Kidney (tissue), 22 donors: ENCODE measurements at places on chromosomes 2 and 18. TPM values are rescaled to one million over a fixed set of nuclear protein-coding genes. Genes with fewer than 3 reads are reported as not detected.

Gene TTR
- not detected for total RNA-seq

GRCh38 chr2:8684878-8685696 lies 3.2 kb downstream of the ID2 start:
- peaks cover 2% of the 10 kb centered on the region for H3K4me1 ChIP-seq
- DNase-seq: peak; percentile 80
- H3K27me3 ChIP-seq: no peaks in the 10 kb centered on the region
- peak overlapping the region; percentile 95 for H3K4me3 ChIP-seq
- H3K36me3 ChIP-seq: no peaks in the 10 kb centered on the region
- H3K27ac ChIP-seq: peak overlapping the region; percentile 88

Gene SFT2D3
- 9.3 TPM for total RNA-seq

Gene CCBE1
- 2.2 TPM for total RNA-seq

GRCh38 chr18:45666006-45666405 lies 50.7 kb downstream of the SLC14A2 start:
- DNase-seq: no peak
- H3K36me3 ChIP-seq: no peaks in the 10 kb centered on the region
- H3K27ac ChIP-seq: no peak overlapping the region
- H3K4me3 ChIP-seq: no peak overlapping the region
- H3K4me1 ChIP-seq: peaks cover 7% of the 10 kb centered on the region

GRCh38 chr2:194003911-194004310 lies 1653.1 kb upstream of the SLC39A10 start:
- no peak for DNase-seq
- H3K36me3 ChIP-seq: no peaks in the 10 kb centered on the region
- H3K27me3 ChIP-seq: no peaks in the 10 kb centered on the region
- no peak overlapping the region for H3K4me3 ChIP-seq
- H3K27ac ChIP-seq: no peak overlapping the region

Gene GPR39
- 8.7 TPM for total RNA-seq

Gene C2orf78
- not detected for total RNA-seq

Gene POTEI
- total RNA-seq: not detected

DNA sequence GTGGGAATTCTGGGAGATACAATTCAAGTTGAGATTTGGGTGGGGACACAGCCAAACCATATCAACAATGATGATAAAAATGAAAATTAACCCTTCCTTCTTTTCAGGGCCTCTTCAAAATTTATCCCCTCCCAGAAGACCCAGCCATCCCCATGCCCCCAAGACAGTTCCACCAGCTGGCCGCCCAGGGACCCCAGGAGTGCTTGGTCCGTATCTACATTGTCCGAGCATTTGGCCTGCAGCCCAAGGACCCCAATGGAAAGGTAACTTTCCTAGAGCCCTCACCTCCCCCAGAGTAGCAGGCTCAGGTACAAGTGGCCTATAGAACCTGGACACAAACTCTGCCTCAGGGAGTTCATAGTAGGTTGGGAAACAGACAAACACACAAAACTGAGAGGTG lies 205.4 kb downstream of the DYSF start:
- H3K36me3 ChIP-seq: no peaks in the 10 kb centered on the region
- H3K27ac ChIP-seq: no peak overlapping the region
- DNase-seq: no peak

Gene VPS4B
- total RNA-seq: 63.7 TPM

Gene STARD6
- 0.19 TPM for total RNA-seq

GRCh38 chr2:143142598-143142997 lies 13.4 kb downstream of the ARHGAP15 start:
- H3K36me3 ChIP-seq: no peaks in the 10 kb centered on the region
- H3K27ac ChIP-seq: no peak overlapping the region
- H3K27me3 ChIP-seq: no peaks in the 10 kb centered on the region
- no peaks in the 10 kb centered on the region for H3K4me1 ChIP-seq
- no peak for DNase-seq

Gene C1QL2
- total RNA-seq: not detected

GRCh38 chr18:21051620-21052019 lies 60.0 kb downstream of the ROCK1 start:
- H3K36me3 ChIP-seq: no peaks in the 10 kb centered on the region
- no peak overlapping the region for H3K27ac ChIP-seq
- DNase-seq: no peak
- H3K4me3 ChIP-seq: no peak overlapping the region

Gene TRIM43
- not detected for total RNA-seq

- no peaks in the 10 kb centered on the region for H3K4me1 ChIP-seq
- H3K4me3 ChIP-seq: no peak overlapping the region
- H3K27ac ChIP-seq: no peak overlapping the region
- no peaks in the 10 kb centered on the region for H3K27me3 ChIP-seq
- DNase-seq: no peak
These were observed 643.2 kb upstream of the RAB6C start for GRCh38 chr2:129336276-129336675.

DNA sequence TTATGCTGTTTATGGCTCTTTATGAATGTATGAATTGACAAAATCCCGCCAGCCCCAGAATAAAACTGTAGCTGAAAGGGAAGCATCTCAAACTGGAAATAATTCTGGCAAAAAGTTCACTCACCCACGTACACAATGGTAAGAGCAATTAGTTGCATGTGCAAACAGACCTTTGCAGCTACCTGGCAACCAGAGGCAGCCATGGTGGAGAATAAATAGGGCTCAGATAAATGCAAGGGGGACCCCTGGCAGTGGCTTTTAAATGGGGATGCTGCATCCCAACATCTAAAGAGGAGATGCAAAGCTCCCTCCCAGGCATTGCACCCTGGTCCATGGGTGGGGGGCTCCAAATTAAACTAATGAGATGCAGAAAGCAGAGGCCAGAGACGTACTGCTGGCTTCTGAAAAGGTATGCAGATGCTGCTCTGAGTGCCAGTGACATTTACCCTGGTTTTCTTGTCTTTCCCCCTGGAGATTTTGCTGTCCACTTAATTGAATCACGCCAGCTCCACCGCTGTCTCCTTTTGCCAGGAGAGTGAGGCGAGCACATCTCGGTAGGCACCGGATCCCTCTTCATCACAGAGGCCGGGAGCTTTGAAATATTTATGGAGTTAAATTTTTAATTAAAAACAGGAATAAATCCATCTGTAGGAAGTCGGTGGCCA lies 126.6 kb upstream of the NRP2 start:
- H3K4me1 ChIP-seq: no peaks in the 10 kb centered on the region
- no peaks in the 10 kb centered on the region for H3K36me3 ChIP-seq

Gene SH3BP4
- 52.9 TPM for total RNA-seq

Gene LDLRAD4
- 42.3 TPM for total RNA-seq

- H3K4me3 ChIP-seq: no peak overlapping the region
- no peaks in the 10 kb centered on the region for H3K4me1 ChIP-seq
- no peaks in the 10 kb centered on the region for H3K36me3 ChIP-seq
- no peak for DNase-seq
- H3K27me3 ChIP-seq: no peaks in the 10 kb centered on the region
- H3K27ac ChIP-seq: no peak overlapping the region
These were observed 161.3 kb upstream of the HNRNPA3 start for GRCh38 chr2:177051278-177051677.

Gene TRAPPC8
- 44.6 TPM for total RNA-seq

Gene MROH2A
- not detected for total RNA-seq

GRCh38 chr2:197238043-197238365 lies 72.6 kb downstream of the ANKRD44 start:
- no peaks in the 10 kb centered on the region for H3K27me3 ChIP-seq
- H3K4me3 ChIP-seq: no peak overlapping the region
- no peak for DNase-seq
- H3K27ac ChIP-seq: no peak overlapping the region
- H3K36me3 ChIP-seq: no peaks in the 10 kb centered on the region
- H3K4me1 ChIP-seq: no peaks in the 10 kb centered on the region

GRCh38 chr2:200455958-200456421 lies 53.9 kb downstream of the KCTD18 start:
- H3K4me3 ChIP-seq: no peak overlapping the region
- no peaks in the 10 kb centered on the region for H3K27me3 ChIP-seq
- DNase-seq: no peak
- no peak overlapping the region for H3K27ac ChIP-seq
- peaks cover 2% of the 10 kb centered on the region for H3K36me3 ChIP-seq

Gene GAREM1
- total RNA-seq: 47.0 TPM

Gene CXCR2
- total RNA-seq: 0.44 TPM

Gene WNT10A
- 10.2 TPM for total RNA-seq

- no peaks in the 10 kb centered on the region for H3K36me3 ChIP-seq
- no peaks in the 10 kb centered on the region for H3K27me3 ChIP-seq
- H3K27ac ChIP-seq: no peak overlapping the region
- no peaks in the 10 kb centered on the region for H3K4me1 ChIP-seq
- DNase-seq: no peak
These were observed 11.1 kb upstream of the TFCP2L1 start for GRCh38 chr2:121295911-121296650.

GRCh38 chr18:567122-567521 lies 13.1 kb upstream of the CETN1 start:
- no peaks in the 10 kb centered on the region for H3K4me1 ChIP-seq
- H3K27ac ChIP-seq: no peak overlapping the region
- peak; percentile 30 for DNase-seq
- H3K4me3 ChIP-seq: no peak overlapping the region

DNA sequence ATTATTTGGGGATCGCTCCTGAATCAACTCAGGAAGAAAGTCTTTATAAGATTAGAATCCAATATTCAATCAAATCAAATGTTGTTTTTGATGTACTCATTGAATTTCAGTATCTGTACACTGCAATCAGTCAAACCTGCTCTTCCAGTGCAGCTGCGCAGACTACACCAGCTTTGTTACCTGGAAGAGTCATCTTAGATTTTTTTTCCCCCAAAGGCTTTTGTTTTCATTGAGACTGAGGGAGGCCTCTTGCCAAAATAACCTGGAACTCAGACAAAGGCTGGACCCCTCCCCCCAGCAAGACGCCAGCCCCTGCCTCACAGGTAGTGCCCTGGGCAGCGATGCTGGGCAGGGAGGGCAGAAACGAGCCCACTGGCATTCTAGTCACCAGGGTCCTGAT lies 74.8 kb downstream of the ARHGEF4 start:
- no peak overlapping the region for H3K4me3 ChIP-seq
- no peaks in the 10 kb centered on the region for H3K4me1 ChIP-seq
- H3K27ac ChIP-seq: no peak overlapping the region
- no peaks in the 10 kb centered on the region for H3K27me3 ChIP-seq
- no peak for DNase-seq

DNA sequence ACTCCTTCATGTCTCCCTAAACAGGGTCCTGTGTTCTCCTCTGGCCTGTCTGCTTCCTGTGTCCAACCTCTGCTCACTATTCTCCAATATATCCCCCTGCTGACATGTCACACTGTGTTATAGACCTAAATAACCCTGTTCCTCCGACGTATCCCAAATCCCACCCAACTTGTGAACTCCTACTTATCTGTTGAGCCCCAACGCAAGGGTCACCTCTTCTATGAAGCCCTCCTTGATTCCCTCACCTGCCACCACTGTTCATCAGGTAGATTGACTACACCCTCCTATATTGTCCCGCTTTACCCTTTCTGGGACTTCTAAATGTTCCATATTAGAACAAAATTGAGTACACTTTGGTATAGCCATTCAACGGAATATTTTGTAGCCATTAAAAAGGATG lies 42.1 kb downstream of the PCARE start:
- H3K4me3 ChIP-seq: no peak overlapping the region
- no peaks in the 10 kb centered on the region for H3K36me3 ChIP-seq
- no peak for DNase-seq
- H3K27ac ChIP-seq: no peak overlapping the region
- no peaks in the 10 kb centered on the region for H3K4me1 ChIP-seq
- no peaks in the 10 kb centered on the region for H3K27me3 ChIP-seq

DNA sequence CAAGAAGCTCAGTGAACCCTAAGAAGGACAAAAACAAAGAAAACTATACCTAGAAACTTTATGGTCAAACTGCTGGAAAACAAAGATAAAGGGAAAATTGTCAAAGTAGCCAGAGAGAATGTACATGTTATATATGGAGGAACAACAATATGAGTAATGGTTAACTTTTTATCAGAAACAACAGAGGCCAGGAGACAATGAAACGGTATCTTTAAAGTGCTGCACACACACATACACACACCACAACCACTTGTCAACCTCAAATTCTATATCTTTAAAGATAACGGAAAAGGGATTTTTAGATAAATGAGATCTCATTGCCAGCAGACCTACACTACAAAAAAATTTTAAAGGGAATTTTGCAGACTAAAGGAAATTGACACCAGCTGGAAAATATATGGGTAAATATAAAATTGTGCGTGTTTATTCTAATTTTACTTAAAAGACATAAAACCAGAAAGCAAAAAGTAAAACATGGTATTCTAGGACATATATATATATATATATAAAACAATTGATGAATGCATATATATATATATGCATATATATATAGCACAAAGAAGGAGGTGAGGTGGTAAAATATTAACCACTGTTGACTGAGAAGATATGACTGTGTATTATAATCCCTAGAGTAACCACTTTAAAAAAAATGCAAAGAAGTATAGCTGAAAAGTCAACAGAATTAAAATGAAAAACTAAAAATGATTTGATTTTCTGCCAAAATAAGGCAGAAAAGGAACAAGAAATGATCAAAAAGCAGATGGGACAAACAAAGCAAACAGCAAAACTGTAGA lies 172.0 kb downstream of the SRBD1 start:
- H3K27me3 ChIP-seq: no peaks in the 10 kb centered on the region
- no peak for DNase-seq
- H3K4me3 ChIP-seq: no peak overlapping the region
- H3K36me3 ChIP-seq: no peaks in the 10 kb centered on the region
- no peak overlapping the region for H3K27ac ChIP-seq

- no peaks in the 10 kb centered on the region for H3K4me1 ChIP-seq
- H3K36me3 ChIP-seq: no peaks in the 10 kb centered on the region
- H3K27me3 ChIP-seq: no peaks in the 10 kb centered on the region
- no peak for DNase-seq
- H3K27ac ChIP-seq: no peak overlapping the region
These were observed 29.5 kb upstream of the RBMS1 start for GRCh38 chr2:160522951-160523710.

GRCh38 chr2:5751873-5752482 lies 59.8 kb downstream of the SOX11 start:
- no peaks in the 10 kb centered on the region for H3K27me3 ChIP-seq
- no peak overlapping the region for H3K4me3 ChIP-seq
- H3K27ac ChIP-seq: no peak overlapping the region

DNA sequence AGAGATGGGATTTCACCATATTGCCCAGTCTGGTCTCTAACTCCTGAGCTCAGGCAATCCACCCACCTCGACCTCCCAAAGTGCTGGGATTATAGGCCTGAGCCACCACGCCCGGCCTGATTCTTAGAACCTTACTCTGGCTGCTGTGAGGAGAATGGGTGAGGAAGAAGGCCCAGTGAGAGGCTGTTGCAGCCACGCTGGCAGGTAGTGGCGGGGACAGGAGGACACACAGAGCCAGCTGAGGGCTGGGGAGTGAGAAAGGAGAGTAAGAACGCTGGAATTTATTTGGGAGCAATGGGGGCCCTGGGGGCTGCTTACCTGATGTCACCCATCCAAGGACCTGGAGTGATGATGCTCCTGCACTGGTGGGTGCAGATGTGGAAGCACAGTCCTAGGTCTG lies 153.8 kb upstream of the SIX3 start:
- H3K36me3 ChIP-seq: no peaks in the 10 kb centered on the region
- peak overlapping the region; percentile 43 for H3K4me3 ChIP-seq
- peaks cover 4% of the 10 kb centered on the region for H3K4me1 ChIP-seq
- no peaks in the 10 kb centered on the region for H3K27me3 ChIP-seq
- DNase-seq: no peak

- no peak overlapping the region for H3K4me3 ChIP-seq
- H3K36me3 ChIP-seq: peaks cover 10% of the 10 kb centered on the region
- no peak overlapping the region for H3K27ac ChIP-seq
- no peaks in the 10 kb centered on the region for H3K4me1 ChIP-seq
- DNase-seq: no peak
These were observed 71.0 kb upstream of the ITM2C start for GRCh38 chr2:230793572-230794359.

GRCh38 chr2:70199320-70199864 lies 8.6 kb upstream of the C2orf42 start:
- no peaks in the 10 kb centered on the region for H3K4me1 ChIP-seq
- no peak for DNase-seq

Gene NT5C1B
- total RNA-seq: not detected
